Activated CD4-positive, CD25-positive, alpha-beta regulatory T cell (primary cell): ENCODE measurements at places on chromosomes 6 and 20.

GRCh38 chr6:167266830-167267555, 24.1 kb upstream of the UNC93A start:
- DNase-seq: no peak

DNA sequence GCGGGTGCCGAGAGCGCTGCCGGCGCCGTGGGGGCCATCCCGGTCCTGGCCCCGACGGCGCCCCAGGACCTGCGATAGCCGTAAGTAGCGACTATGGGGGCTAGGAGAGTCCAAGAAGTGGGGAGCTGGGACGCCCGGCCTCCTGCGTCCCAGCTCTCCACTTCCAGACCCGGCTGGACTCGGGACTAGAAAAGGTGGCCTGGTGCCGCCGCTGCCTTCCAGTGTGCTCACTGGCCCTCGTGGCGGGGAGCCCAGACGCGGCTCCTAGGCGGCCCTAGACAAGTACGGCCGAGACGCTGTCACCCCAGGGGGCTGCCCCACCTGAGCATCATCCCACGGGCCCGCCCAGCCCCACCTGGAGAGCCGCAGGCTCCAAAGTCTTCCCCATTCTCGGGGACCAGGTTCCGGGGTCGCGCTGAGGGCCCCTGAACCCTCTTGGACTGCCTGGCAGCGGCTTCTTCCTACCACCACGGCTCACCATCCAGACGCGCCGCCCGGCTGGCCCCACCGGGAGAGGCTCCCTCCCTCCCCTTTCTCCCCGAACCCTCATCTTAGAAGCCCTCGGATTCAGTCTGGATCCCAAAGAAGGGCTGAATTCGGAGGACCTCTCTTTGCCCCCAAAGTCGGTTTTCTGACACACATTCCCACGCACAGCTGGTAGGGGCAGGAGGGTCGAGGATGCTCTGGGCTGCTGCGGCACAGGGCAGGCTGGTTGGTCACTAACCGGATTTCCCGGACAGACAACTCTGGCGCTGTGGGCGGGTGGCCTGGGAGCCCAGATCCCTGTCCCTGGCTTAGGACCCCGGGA, 870 bp upstream of the MDFI start:
- DNase-seq: no peak

GRCh38 chr6:12258591-12259075, 31.5 kb upstream of the EDN1 start:
- DNase-seq: no peak

DNA sequence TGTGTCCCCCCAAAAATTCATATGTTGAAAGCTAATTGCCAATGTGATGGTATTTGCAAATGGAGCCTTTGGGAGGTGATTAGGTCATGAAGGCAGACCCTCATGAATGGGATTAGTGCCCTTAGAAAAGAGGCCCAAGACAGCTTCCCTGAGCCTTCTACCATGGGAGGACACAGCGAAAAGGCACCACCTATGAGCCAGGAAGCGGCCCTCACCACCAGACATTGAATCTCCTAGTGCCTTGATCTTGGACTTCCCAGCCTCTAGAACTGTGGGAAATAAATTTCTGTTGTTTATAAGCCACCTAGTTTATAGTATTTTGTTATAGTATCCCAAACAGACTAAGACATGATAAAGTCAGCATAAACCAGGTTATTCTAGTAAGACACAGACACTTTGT, 18.9 kb downstream of the EDN1 start:
- DNase-seq: no peak

DNA sequence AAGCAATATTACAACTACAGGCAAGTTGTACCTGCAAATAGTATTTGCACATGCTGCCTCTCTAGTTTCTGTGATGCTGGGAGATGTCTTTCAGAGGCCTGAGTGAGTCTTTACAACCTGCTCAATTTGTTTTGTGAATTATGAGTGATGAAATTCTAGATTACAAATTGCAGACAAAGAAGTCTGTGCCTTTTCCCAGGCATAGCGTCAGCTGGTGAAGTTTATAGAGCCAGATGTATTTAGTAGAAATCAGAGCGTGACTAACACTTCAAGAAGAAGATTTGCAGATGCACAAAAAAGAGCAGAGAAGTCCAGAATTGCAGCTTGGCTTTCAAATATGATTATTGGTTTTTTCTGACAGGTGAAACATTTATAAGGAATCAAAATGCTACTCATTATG, 289.9 kb downstream of the PLCB1 start:
- DNase-seq: no peak

DNA sequence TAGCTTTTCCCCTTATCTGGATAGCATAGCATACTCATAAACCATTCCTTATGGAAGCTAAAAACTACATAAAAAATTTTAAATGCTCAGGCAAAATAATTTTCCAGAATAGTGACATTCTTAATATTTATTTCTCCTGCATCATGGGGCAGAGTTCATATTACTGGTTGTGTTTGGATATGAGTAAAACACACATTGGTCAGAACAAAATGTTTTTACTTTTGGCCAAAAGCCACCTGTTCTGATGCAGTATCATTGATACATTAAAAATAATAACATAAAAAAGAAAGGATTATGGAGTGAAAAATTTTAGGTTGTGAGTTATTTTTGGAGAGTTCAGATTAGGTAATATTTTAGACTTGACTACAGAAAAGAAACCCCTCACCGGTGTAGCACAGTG, 33.6 kb downstream of the TRAM2 start:
- DNase-seq: no peak

DNA sequence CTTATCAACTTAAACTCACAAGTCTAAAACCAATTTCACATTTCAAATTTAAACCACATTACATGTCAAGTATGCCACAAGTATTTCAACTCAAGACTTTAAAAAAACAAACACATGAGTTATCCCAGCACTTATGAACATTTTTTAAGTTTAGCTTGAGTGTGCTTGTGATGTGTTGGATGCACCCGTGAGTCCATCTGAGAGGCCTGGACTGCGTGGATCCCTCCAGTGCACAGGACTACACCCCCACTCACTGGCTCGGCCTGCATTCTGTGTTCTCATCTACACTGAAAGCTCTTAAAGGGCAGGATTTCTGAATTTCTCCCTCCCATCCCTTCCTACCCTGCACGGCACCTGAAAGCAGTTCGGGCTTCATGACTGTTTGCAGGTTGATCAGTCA, 128.8 kb upstream of the CD93 start:
- no peak for DNase-seq
